ENCODE measurements at places on chromosomes 3 and 15.

DNA sequence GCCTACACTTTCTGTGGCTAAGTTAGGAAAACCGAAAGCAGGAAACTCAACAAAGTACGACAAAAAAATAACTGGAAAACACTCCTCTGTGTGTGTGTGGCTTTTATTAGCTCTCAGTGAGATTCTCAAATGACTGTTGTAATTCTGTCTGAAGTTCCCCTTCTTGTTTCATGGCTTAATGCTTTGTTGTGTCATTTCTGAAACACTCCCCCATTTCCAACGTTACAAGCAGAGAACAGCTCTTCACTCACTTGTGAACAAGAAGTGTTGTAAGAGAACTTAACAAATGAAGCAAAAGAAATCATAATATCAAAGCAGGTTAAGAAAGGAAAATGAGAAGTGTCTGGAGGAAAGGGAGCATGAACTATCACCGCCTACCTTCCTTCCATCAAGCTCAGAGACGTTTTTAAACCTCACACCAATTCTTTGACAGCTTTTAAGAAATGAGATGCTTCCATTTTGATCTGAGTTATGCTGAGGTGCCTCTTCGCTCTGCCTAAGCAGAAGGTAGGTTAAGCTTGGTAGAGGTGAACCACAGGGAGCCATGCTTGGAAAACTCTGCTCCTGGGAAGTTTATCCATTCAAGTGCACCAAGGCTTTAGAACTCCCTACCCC lies 12.4 kb upstream of the SEC62 start:
- no peak for DNase-seq

GRCh38 chr3:8416965-8417364 lies 84.7 kb upstream of the LMCD1 start:
- no peak for DNase-seq

GRCh38 chr3:148631124-148631903 lies 66.4 kb upstream of the AGTR1 start:
- DNase-seq = no peak

DNA sequence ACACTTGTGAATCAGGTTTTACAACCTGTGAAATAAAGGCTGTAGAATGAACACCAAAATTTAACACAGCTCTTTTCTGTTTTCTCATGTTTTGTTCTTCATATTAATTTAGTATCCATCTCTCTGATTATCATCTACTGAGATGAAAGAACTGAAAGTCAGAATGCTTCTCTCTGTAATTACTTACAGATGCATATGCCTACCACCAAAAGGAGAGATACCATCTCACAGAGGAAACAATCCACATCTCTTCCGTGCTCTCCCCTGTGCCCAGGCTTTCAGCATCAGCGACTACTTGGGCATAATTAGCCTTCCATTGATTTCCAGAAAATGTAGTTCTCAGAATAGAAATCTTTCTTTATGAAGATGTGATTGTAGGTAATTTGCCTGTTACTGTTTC lies 741.4 kb downstream of the GRM7 start:
- no peak for DNase-seq

DNA sequence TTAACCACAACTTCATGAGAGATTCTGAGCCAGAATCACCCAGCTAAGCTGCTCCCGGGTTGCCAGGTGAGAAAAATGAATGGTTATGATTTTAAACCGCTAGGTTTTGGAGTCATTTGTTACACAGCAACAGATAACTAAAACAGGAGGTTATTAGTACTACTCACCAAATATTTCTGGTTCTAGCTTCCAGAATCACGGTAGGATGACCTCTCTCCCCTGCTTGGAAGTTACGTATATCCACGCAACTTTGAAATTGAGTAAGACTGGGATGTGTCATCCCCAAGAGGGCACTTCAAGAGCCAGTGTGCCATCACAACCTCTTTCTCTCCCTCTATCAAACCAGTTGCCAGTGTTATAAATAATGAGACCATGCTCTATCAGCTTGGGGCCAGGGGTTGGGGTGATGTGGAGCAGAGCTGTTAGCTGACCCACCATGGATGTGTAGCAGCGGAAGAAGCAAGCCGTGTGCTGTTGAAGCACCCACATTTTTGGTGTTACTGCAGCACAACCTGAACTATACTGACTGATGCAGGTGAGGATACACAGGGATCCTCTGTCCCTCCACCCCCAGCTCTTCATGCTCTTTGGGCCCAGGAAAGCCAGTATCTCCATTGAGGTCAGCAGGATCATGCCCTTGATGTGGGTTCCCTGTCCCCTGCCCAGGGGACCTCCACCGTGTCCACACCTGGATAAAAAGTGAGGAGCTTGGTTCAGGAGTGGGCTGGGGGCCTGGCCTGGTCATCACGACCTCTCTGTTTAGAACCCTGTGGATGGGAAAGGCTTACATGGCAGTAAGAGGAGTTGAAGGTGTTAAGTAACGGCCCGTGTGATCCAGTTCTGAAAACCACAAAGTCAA lies 19.4 kb upstream of the ALDH1A3 start:
- no peak for DNase-seq

Measured in NCI-H526 treated with DMSO at 0.1 percent for 48 hours (cell line).